ENCODE measurements at places on chromosomes 13 and 19.

DNA sequence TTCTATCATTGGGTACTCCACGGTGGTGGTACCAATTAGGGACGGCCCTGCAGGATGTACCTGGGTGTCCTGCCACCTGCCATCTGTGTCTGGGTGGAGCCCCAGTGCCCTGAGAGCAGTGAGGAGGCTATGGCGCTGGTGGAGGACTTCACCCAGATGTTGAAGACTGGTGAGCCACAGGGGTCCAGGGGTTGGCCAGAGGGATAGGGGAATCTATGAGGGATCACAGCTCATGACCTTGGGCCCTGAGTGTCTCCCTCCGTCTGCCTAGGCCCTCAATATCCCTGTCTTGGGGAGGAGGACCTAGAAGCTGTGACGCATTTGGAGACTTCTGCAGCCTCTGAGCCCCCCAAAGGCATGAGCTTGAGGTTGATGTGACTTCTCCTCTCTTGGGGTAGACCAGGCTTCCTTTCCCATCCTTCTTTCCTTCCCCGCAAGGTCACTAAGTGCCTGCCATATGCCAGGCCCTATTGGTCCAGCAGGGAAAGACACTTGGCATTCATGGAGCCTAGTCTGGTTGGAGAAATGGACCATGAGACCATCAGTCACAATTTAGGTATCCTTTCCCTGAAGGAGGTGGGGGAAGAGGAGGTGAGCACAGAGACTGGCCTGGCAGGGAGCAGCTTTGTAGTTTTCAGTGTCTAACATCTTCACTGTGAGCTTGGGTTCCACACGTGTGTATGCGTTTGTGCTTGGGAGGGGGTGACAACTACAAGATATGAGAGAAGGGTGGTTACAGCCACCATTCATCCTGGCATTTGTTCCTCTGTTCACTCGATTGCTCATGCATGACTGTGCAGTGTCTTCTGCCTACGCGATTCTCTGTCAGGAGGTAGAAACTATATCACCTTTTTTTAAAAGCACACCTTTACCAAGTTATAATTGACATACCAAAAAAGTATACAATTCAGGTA lies 5.1 kb upstream of the MZF1 start:
- DNase-seq = no peak

GRCh38 chr19:35712567-35713505 lies 5.0 kb upstream of the KMT2B start:
- peak; percentile 83 for DNase-seq

DNA sequence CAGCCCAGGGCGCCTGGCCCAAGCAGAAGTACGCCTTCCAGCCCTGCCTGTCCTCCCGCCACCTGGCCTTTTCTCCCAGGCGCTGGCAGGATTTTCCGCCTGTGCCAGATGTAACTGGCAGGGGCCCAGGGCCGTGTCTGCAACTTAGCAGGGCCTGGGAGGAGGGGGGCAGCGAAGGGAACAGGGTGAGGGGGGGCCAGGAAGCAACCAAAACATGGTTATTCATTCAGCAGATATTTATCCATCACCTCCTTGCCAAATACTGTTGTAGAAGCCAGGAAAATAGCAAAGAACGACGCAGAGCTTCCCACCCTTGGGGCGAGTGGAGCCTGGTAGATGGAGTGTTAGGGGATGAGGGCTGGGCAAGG lies 5.6 kb downstream of the TLE6 start:
- DNase-seq = no peak

- no peak for DNase-seq
Observed at GRCh38 chr13:91036886-91037285, 310.6 kb upstream of the MIR17HG start.

- no peak for DNase-seq
Observed at GRCh38 chr19:49081273-49081672, 4.0 kb upstream of the SNRNP70 start.

DNA sequence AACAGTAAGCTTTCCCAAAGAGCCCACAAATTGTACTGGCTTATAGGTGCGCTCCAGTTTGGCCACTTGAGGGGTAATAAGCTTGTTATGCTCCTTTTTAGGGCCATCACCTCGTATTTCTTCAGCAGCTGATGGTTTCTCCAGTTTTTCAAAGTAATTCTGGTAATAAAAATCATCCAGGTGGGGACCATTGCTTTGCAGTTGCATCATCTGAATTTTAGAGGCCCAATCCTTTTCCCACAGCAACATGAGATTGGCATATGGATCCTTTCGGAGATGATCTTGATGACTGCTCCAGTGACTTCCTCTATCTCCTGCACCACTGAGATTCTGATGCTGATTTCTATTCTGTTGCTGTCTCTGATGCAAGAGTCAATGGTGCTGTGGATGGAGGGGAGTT lies 27.1 kb downstream of the ZNF546 start:
- DNase-seq = no peak

GRCh38 chr19:18349524-18350128 lies 9.2 kb downstream of the PGPEP1 start:
- DNase-seq = peak; percentile 68

GRCh38 chr19:38845374-38846024 lies 4.3 kb downstream of the HNRNPL start:
- no peak for DNase-seq

DNA sequence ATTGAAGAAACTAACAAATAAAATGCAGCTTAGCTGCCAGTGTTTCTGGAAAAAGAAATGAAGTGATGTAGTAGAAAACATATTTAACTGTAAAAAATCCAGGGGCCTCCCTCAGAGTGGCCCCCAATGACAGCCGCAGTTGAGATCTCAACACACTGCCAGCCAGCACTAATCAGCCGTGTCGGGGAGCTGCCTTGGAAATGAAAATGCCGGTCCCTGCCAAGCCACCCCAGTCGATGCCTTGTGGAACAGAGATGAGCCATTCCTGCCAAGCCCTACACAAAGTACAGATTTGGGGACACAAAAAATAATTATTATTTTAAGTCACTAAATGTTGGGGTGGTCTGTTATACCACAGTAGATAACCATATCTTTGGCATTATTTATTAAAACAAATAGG lies 1342.4 kb downstream of the EFNB2 start:
- DNase-seq = no peak

DNA sequence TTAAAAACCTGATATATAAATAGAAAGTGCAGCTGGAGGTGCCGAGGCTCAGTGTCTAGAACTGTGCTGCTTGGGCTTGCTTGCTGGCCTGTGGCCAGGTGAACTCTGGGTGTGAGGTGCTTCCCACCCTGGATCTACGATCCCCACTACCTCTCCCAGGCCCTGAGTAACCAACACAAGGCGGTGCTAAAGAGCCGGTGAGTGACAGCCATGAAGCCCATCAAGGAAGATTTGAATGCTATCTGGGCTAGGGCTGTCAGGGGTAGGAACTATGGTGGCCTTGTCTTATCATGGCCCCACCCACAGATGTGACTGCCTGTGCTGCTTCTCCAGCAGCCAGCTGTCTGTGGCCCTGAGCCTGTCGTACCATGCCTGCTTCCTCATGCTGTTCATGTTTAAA lies 25.6 kb upstream of the ZNF91 start:
- no peak for DNase-seq

DNA sequence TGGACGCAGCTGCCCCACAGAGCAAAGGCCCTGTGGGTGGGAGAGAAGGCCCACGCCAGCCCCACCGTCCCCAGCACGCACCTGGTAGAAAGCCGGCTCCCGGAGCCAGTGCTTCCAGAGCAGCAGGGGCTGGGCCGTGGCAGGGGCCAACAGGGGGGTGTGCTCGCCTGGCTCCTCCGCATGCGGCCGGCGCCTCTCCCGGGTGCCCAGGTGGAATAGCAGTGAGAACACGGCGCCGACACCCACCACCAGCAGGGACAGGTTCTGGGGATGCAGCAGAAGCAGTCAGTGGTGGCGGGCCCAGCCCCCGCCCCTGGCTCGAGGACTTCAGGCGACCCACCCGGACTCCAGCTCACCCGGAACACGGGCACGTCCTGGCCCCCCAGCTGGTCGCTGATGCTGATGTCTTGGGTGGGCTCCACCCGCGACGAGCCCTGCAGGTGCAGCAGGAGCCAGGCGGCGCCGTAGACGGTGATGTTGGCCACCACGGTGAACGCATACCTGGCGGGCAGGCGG lies 8.9 kb downstream of the TEKTIP1 start:
- no peak for DNase-seq

DNA sequence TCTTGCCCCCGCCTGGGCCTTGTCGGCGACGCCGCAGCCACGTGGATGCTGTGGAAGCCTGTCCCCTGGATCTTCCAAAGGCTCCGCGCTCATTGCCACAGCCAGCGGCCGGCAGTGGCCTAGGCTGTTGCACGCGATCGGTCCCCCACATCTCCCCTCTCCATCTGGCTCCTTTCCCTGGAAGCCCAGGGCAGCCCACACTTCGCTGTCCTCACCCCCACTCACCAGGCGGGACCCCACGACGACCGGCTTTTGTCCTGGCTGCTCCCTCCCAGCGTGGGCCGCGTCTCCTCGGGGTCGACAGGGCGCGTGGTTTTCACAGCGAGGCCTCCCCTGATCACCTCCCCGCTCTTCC lies 605 bp upstream of the TEX30 start:
- DNase-seq = peak; percentile 10

DNA sequence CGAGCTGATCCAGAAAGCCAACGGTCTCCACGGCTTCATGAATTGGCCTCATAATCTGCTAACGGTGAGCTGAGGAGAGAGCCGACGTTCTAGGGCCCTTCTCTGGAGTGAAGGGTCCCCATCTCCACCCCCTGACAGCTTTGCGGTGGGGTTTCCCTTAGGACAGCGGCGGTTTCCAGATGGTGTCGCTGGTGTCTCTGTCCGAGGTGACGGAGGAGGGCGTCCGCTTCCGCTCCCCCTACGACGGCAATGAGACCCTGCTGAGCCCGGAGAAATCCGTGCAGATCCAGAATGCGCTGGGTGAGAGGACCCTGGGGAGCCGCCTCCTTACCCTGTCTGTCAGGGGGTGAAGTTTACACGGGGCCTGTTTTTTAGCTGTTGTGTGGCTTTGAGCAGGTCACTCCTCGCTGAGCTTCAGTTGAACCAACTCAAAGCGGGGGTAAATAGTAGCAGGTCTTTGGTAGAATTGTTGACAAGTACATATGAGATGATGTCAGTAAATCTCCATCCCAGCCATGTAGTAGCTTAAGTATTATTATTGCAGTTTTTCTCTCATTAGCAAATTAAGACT lies 801 bp downstream of the QTRT1 start:
- peak; percentile 63 for DNase-seq

- no peak for DNase-seq
Observed at GRCh38 chr13:53041968-53042516, 13.4 kb downstream of the OLFM4 start.

GRCh38 chr19:18780081-18780480 lies 11.0 kb downstream of the COMP start:
- no peak for DNase-seq

DNA sequence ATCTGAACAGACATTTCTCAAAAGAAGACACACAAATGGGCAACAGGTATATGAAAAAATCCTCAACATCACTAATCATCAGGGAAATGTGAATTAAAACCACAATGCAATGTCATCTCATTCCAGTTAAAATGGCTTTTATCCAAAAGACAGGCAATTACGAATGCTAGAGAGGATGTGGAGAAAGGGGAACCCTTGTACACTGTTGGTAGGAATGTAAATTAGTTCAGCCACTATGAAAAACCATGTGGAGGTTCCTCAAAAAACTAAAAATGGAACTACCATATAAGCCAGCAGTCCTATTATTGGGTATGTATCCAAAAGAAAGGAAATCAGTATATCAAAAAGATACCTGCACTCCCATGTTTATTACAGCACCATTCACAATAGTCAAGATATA lies 24.7 kb upstream of the ZC3H13 start:
- no peak for DNase-seq

- no peak for DNase-seq
Observed at GRCh38 chr13:29515372-29515771, 80.1 kb downstream of the SLC7A1 start.

DNA sequence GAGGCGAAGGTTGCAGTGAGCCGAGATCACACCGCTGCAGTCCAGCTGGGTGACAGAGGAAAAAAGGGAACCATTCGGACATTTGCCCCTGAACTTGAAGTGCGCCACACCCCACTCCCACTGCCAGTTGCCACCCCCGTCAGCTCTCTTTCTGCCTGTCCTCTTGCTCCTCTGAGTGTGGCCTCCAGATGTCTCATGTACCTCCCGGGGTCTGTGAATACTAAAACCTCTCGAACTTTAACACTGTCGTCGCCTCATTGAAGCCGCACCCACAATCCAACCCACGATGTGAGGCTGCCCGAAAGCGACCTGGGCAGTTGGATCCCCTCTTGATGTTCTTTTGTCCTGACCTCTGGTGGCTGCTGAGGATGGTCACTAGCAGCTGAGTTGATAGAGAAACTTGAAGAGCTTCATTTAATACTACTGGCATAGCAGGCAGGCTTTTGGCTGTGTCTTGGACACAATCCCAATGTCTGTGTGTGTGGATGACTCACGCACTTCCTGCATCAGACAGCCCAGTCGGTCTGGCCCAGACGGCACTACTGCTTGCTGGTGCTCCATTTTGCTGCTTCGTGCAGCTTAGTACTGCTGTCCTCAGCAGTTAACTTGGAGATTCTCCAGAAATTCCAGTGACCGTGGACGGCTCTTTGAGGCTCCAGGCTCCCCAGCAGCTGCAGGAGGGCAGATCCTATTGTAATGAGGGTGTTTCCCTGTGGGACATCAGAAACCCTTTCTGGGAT lies 4.2 kb downstream of the FPR3 start:
- DNase-seq = no peak

GRCh38 chr13:113155201-113155600 lies 3.2 kb upstream of the PROZ start:
- no peak for DNase-seq

DNA sequence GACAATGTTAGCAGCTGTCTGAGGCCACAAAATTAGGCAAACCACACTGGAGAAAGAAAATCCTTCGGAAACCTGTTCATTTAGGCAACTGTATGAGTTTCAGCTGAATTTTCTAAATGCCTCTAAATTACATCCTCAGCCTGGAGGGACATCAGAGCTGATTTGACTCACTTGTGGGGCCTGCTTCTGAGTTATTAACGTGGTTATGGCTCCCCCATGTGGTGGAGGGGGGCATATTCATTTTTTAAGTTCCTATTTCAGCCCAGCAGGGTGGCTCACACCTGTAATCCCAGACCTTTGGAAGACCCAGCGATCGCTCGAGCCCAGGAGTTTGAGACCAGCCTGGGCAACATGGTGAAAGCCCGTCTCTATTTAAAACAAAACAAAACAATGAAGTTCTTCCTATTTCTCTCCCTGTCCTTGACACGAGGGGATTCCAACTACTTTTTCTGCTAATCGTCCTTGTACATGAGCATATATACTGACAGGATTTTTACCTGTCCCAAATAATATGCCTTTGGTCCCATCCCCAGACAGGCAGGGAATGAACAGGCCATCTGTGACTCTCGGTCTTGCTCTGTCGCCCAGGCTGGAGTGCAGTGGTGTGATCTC lies 31.5 kb upstream of the HIF3A start:
- DNase-seq = peak; percentile 73

GRCh38 chr19:51450730-51451307 lies 7.4 kb downstream of the SIGLEC8 start:
- DNase-seq = no peak

Data from GM10248 (cell line).